ENCODE measurements at places on chromosomes 3 and 15. TPM values are rescaled to one million over a fixed set of nuclear protein-coding genes. Genes with fewer than 3 reads are reported as not detected.

DNA sequence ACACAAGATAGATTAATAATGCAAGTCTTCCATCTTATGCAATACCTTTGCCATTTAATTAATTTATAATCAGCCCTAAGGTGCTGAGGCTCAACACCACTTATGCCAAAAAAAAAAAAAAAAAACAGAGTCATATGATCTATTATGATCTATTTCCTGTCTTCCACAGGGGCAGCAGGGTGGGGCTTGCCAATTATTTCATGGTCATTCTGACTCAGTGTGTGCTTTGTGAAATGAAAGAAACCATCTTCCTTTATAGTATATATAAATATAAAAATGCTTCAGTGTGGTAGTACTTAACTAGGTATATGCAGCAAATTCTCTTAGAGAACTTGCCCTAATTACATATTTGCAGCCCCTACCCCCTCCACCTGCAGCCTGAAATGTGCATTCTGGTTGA lies 7.2 kb upstream of the RARB start:
- H3K36me3 ChIP-seq, result no peaks in the 10 kb centered on the region
- no peak overlapping the region for H3K27ac ChIP-seq
- H3K27me3 ChIP-seq, result no peaks in the 10 kb centered on the region
- no peak overlapping the region for H3K4me3 ChIP-seq

GRCh38 chr3:82347585-82347984 lies 586.1 kb upstream of the GBE1 start:
- no peak overlapping the region for H3K27ac ChIP-seq
- no peak for DNase-seq
- H3K4me1 ChIP-seq, result no peaks in the 10 kb centered on the region
- H3K4me3 ChIP-seq, result no peak overlapping the region

DNA sequence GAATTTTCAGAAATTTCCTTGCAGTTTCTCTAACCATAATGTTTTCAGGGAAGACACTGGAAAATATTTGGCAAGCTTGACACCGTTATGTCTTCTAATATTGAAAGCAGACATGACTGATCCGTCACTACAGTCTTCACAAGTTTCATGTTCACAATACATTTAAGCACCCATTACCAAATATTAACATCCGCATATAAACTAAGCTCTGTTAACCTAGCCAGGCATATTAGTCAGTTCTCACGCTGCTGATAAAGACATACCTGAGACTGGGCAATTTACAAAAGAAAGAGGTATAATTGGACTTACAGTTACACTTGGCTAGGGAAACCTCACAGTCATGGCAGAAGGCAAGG lies 162.7 kb upstream of the LYSMD4 start:
- no peak for DNase-seq
- H3K27ac ChIP-seq, result no peak overlapping the region
- no peak overlapping the region for H3K4me3 ChIP-seq
- H3K27me3 ChIP-seq, result no peaks in the 10 kb centered on the region
- H3K4me1 ChIP-seq, result no peaks in the 10 kb centered on the region
- H3K36me3 ChIP-seq, result no peaks in the 10 kb centered on the region

GRCh38 chr3:72041076-72041475 lies 256.1 kb upstream of the PROK2 start:
- no peaks in the 10 kb centered on the region for H3K4me1 ChIP-seq
- no peak overlapping the region for H3K4me3 ChIP-seq
- no peaks in the 10 kb centered on the region for H3K36me3 ChIP-seq
- H3K27me3 ChIP-seq, result no peaks in the 10 kb centered on the region

- no peaks in the 10 kb centered on the region for H3K27me3 ChIP-seq
- peak overlapping the region; percentile 81 for H3K4me3 ChIP-seq
- no peaks in the 10 kb centered on the region for H3K36me3 ChIP-seq
- H3K4me1 ChIP-seq, result peaks cover 8% of the 10 kb centered on the region
- no peak for DNase-seq
These were observed 1.7 kb downstream of the CHDH start for GRCh38 chr3:53844262-53845102.

DNA sequence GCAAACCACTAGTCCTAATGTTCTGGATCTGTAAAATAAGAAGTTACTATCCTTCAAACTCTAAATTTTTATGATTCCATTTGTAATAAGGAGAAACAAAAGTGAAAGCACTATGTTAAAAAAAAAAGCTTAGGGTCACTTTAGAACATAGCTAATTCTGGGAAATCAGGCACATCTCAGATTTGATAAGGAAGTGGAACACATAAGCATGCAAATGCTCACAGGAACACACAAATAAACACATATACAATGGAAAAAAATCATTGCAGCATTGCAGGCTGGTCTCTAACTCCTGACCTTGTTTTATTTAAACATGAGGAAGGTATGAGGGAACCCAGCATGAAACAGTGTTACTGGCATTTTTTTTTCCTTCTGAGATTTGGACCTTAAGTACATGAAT lies 63.2 kb upstream of the TNFSF10 start:
- DNase-seq, result no peak
- H3K4me1 ChIP-seq, result no peaks in the 10 kb centered on the region
- H3K4me3 ChIP-seq, result no peak overlapping the region
- H3K27ac ChIP-seq, result peak overlapping the region; percentile 36

GRCh38 chr3:4748701-4749378 lies 230.4 kb upstream of the BHLHE40 start:
- no peaks in the 10 kb centered on the region for H3K27me3 ChIP-seq
- H3K27ac ChIP-seq, result peak overlapping the region; percentile 91
- H3K36me3 ChIP-seq, result no peaks in the 10 kb centered on the region
- no peak for DNase-seq
- H3K4me1 ChIP-seq, result peaks cover 30% of the 10 kb centered on the region

DNA sequence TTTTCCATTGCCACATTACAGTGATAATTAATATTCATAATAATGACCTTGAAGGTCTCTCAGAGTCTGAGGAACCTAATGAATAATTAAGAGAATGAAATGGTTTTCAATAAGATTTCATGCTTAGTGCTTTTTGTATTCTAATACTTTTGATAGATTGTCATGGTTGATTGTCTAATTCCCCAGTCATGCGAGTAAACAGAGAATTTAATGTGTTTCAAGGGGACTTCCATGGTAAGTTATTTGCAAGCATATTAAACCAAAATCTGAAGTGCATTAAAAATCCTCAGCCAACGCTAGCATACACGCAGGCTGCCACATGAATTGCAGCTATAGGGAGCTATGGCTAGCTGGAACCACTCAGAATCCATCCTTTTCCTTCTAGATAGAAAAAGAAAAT lies 18.9 kb upstream of the ANO10 start:
- no peak for DNase-seq
- H3K27me3 ChIP-seq, result no peaks in the 10 kb centered on the region
- H3K4me3 ChIP-seq, result no peak overlapping the region

DNA sequence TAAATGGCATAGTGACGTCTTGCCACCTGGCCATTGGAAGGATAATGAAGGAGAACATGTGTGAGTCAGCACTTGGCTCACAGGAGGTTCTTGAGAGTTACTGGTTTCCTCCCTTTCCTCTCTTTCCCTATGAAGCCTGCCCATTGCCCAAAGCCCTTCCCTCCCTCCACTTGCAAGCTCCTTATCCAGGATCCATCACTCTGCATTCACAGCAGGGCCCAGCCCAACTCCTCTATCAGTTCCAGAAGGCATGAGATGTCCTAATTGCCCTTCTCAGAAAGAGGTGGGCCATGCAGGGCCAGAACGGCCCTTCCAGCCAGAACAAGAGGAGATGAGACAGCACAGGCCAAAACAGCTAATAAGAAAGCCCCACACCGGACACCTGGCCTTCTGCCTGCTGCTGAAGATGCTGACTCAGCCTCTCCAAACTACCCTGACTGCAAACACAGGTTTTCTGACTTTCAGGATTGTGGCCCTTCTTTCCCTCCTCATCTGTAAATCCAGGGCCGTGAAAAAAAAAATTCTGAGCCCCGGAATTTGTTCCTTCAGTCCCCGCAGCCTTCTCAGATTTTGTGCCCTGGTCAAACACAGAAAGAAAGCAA lies 29.7 kb downstream of the HAPLN3 start:
- no peak overlapping the region for H3K4me3 ChIP-seq
- no peaks in the 10 kb centered on the region for H3K27me3 ChIP-seq
- no peak for DNase-seq
- H3K36me3 ChIP-seq, result no peaks in the 10 kb centered on the region
- no peak overlapping the region for H3K27ac ChIP-seq

GRCh38 chr3:28347374-28348264 lies 902 bp upstream of the ZCWPW2 start:
- no peak for DNase-seq
- H3K4me1 ChIP-seq, result peaks cover 5% of the 10 kb centered on the region
- peak overlapping the region; percentile 99 for H3K27ac ChIP-seq
- H3K27me3 ChIP-seq, result no peaks in the 10 kb centered on the region
- H3K4me3 ChIP-seq, result peak overlapping the region; percentile 70
- no peaks in the 10 kb centered on the region for H3K36me3 ChIP-seq

GRCh38 chr15:82043796-82044372 lies 1.9 kb downstream of the MEX3B start:
- H3K4me3 ChIP-seq, result peak overlapping the region; percentile 78
- H3K27me3 ChIP-seq, result no peaks in the 10 kb centered on the region
- peak overlapping the region; percentile 91 for H3K27ac ChIP-seq
- H3K36me3 ChIP-seq, result no peaks in the 10 kb centered on the region
- DNase-seq, result no peak

DNA sequence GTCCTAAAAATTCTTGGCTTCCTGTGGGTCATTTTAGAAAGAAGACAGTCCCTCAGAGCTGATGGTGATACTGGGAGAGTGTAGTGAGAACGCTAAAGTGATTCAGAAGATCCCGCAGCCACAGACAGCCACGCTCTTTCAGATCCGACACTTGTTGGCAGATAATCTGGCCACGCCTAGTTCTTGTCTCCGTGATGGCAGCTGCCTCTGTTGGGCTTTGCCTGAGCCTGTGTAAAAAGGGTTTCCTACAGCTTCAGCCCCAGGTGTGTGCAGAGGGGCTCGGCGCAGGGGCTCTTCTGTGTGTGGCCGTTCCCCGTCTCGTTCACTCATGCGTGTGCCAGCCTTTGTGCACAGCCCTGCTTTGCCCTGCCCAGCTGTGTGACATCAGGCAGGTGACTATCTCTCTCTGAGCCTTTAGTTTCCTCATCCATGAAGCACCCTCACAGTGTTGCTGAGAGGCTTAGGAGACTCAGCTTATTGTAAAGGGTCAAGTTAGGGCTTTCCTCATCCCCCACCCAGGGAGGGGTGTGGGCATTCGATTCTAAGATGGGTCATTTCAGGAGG lies 6.3 kb downstream of the IRAK2 start:
- H3K27me3 ChIP-seq, result no peaks in the 10 kb centered on the region
- H3K4me3 ChIP-seq, result no peak overlapping the region
- DNase-seq, result no peak
- peaks cover 3% of the 10 kb centered on the region for H3K4me1 ChIP-seq
- H3K27ac ChIP-seq, result no peak overlapping the region
- no peaks in the 10 kb centered on the region for H3K36me3 ChIP-seq

GRCh38 chr15:89196241-89196640 lies 25.1 kb downstream of the RLBP1 start:
- H3K27ac ChIP-seq, result peak overlapping the region; percentile 48
- DNase-seq, result no peak
- no peak overlapping the region for H3K4me3 ChIP-seq
- no peaks in the 10 kb centered on the region for H3K36me3 ChIP-seq

DNA sequence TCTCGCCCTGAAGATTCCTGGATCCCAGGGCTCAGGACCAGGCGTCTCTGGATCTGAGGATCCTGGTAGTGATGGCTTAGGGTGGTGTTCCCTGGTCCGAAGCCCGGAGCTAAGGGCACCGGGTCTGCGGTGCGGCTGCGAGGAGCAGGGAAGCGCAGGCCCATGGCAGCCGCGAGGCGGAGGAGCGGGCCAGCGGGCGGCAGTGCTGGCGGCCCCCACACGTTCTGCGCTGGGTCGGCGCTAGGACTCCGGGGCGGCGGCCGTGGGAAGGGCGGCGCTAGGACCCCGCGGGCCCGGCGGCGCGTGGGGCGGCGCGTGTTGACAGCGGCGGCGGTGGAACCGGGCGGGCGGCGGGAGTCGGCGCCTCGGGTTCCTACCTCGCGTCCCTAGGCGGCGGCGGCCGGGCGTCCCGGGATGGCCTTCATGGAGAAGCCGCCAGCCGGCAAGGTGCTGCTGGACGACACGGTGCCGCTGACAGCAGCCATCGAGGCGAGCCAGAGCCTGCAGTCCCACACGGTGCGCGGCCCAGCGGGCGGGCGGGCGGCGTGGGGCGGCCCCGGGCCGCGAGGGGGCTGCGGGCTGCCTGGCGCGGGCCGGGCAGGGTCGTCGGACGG lies at the start of gene PXK:
TSS of gene PXK (plus strand) at position 318 of the 614 bp plus-strand sequence. CDS start at position 415, 97 bp downstream.
- H3K27me3 ChIP-seq, result no peaks in the 10 kb centered on the region
- peak within 1 kb of the TSS; percentile 86 for H3K4me3 ChIP-seq
- no peaks in the 10 kb centered on the region for H3K36me3 ChIP-seq
- H3K4me1 ChIP-seq, result peaks cover 7% of the 10 kb centered on the region
- DNase-seq, result peak; percentile 45
- H3K27ac ChIP-seq, result peak within 1 kb of the TSS; percentile 74

DNA sequence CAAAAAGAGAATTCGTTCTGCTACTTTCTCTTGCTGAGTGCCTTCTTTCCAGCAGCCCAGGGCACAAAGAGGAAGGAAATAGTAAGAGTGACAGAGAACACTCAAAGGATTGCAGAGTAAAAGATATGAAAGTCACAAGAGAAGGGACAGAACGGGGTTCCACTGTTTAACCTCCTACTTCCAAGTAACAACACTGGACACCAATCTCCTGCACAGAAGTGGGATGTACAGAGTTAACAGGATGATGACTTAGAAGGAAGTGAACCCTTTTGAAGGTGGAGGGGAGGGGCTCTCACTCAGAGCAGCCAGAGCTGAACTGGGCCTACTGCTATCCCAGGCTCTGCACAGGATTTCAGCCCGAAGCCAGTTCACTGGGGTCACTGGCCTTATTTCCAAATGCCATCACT lies 130.1 kb upstream of the PRICKLE2 start:
- no peak for DNase-seq
- peaks cover 15% of the 10 kb centered on the region for H3K4me1 ChIP-seq
- no peaks in the 10 kb centered on the region for H3K27me3 ChIP-seq
- H3K27ac ChIP-seq, result peak overlapping the region; percentile 65
- no peaks in the 10 kb centered on the region for H3K36me3 ChIP-seq

KLHL40 gene
- total RNA-seq, result not detected

CHMP2B gene
- total RNA-seq, result 42.6 TPM

ABHD17C gene
- 5.2 TPM for total RNA-seq

PRR23E gene
- total RNA-seq, result not detected

GREM1 gene
- 2.5 TPM for total RNA-seq

TMPRSS7 gene
- 0.15 TPM for total RNA-seq

GOLGA8J gene
- total RNA-seq, result not detected

ARPIN gene
- 22.3 TPM for total RNA-seq

Measured in breast epithelium (tissue), 4 donors.